Stimulated activated CD4-positive, alpha-beta T cell treated with anti-CD3 and anti-CD28 coated beads, Interleukin-2, amount 100 ng/mL, for 24 hours (primary cell): ENCODE measurements at places on chromosomes 6 and 20.

GRCh38 chr6:96013531-96013930 is 2.2 kb upstream of the FUT9 start:
- no peak for DNase-seq

- DNase-seq = no peak
Measured at GRCh38 chr6:34916348-34916967, 27.4 kb downstream of the ANKS1A start.

- no peak for DNase-seq
Measured at GRCh38 chr6:28424163-28424562, 19.1 kb downstream of the ZSCAN23 start.

DNA sequence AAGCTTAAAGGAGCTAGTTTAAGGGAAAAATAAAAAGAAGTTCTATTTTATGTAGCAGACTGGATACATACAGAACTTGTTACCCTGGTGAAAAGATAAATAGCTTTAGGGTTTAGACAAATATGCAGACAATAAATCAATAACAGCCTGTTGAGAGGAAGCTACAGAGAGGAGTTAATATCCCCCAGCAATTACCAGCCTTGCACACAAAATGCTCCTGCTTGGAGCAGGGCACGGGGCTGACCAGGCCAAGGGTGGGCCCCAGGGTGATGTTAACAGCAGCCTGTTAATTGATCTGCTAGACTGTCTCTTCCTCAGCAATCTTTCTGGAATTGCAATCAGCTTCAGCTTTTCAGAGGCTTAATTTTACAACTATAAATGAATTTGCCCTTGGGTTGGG is 125.1 kb upstream of the SOX4 start:
- DNase-seq = no peak

GRCh38 chr6:87391334-87391733 is 16.4 kb upstream of the CFAP206 start:
- no peak for DNase-seq

GRCh38 chr6:20117474-20117873 is 94.8 kb downstream of the MBOAT1 start:
- no peak for DNase-seq

- DNase-seq = no peak
Measured at GRCh38 chr20:39042279-39043150, 80.4 kb downstream of the DHX35 start.

DNA sequence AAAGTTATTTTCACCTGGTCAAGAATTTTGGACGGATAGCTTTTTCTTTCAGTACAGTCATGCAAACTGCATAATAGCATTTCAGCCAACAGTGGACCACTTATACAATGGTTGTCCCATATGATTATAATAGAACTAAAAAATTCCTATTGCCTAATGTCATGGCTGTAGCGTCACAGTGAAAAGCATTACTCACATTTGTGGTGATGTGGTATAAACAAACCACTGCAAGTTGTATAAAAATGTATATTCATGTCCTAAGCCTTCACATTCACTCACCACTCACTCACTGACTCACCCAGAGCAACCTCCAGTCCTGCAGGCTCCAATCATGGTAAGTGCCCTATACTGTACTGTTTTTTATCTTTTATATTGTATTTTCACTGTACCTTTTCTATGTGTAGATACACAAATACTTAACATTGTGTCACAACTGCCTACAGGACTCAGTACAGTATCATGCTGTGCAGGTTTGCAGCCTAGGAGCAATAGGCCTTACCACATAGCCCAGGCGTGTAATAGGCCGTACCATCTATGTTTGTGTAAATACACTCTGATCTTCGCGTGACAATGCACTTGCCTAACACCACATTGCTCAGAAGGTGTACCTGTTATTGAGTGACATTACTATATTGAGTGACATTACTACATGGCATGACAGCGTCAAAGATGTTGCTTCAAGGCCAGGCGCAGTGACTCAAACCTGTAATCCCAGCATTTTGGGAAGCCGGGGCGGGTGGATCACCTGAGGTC is 17.9 kb downstream of the ABHD12 start:
- DNase-seq = no peak
